ENCODE measurements at places on chromosomes 6 and 20. TPM values are rescaled to one million over a fixed set of nuclear protein-coding genes. Genes with fewer than 3 reads are reported as not detected.

The DLL1 gene
- 1.7 TPM for total RNA-seq

The PAQR8 gene
- 40.9 TPM for total RNA-seq

GRCh38 chr6:127053875-127054235 lies 64.6 kb upstream of the RSPO3 start:
- no peaks in the 10 kb centered on the region for H3K36me3 ChIP-seq
- H3K27ac ChIP-seq: no peak overlapping the region
- no peak overlapping the region for H3K4me3 ChIP-seq

DNA sequence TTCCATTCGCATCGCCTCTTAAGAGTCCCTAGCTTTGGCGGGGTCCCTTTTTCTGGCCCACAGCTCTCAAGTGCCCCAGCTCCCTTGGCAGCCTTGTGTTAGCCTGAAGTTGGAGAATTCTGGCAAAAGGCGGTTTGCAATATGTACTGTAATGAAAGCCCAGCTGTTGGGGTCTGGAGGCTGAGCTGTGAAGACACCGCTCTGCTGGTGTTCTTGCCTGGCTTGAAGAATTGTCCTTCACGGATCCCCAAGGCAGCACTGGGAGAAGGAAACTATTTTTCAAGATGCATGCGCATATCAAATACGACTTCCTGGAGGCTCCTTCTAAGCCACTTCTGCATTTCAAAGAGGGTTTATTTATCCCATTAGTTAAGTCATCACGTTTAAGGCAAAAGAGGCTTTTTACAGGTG lies 21.4 kb upstream of the CITED2 start:
- no peaks in the 10 kb centered on the region for H3K27me3 ChIP-seq
- H3K4me3 ChIP-seq: no peak overlapping the region
- H3K4me1 ChIP-seq: no peaks in the 10 kb centered on the region

DNA sequence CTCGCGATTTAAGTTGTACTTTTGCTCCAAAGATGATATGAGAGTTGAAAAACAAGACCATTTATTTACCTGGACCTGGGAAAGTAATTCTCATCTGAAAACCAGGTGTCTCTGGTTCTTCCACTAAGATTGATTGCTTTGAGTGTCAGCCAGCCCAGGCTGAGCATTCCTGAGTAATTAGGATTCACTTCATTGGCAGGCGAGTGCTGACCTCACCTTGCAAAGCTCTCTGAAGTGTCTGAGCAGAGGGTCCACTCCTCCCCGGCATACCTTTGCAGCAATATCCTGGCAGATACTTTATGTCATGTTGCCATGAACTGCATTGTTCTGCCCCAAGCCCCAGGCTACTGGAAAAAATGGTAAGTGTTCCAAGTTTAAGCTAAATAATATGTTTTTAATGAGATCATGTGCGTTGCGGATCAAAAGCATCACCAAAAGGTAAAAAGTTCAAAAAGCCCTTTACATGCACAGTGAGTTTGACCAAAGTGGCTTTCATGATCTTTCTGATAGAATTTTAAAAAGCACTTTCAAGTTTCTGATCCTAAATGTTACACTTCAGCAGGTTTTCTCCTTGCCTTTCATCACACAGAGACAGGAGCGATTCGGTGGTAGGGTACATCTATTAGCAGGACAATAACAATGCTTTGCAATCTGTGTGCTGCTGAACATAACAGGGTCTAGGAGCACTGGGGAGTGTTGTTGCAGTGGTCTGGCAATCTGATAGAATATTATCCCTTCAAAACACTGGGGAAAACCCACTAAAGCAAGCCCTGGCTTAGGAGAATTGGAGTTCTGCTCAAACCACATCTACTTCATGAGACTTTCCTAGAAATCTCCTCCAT lies 127.8 kb upstream of the EEF1E1 start:
- H3K27ac ChIP-seq: no peak overlapping the region
- H3K4me3 ChIP-seq: no peak overlapping the region
- DNase-seq: no peak
- no peaks in the 10 kb centered on the region for H3K36me3 ChIP-seq

DNA sequence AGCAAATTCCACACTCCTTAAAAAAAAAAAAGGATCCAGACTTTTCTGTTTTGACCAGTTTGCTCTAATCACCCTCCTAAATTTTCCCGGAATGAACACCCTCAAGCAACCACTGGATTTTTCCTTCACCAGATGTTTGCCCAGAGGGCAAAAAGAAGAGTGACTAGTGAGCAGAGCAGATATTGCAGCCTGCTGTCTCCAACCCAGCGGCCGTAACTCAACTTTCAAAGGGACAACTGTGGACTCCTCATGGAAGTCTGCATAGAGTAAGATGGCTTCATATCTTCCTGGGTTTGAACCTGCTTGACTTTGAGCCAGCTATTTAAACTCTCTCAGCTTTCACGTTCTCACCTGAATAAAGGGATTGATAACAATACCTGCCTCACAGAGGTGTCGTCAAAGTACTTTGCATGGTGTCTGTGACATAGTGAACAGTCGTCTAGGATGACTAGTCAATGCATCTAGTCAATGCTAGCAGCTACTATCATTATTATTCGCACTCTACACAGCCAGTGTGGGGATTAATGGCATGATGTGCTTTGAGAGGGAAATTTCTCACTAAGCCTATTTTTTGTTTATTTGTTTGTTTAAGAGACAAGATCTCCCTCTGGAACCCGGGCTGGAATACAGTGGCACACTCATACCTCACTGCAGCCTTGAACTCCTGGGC lies 92.2 kb upstream of the HIVEP1 start:
- DNase-seq: no peak
- no peaks in the 10 kb centered on the region for H3K27me3 ChIP-seq
- no peaks in the 10 kb centered on the region for H3K4me1 ChIP-seq
- no peaks in the 10 kb centered on the region for H3K36me3 ChIP-seq
